ENCODE measurements at places on chromosomes 12 and 14. TPM values are rescaled to one million over a fixed set of nuclear protein-coding genes. Genes with fewer than 3 reads are reported as not detected.

DNA sequence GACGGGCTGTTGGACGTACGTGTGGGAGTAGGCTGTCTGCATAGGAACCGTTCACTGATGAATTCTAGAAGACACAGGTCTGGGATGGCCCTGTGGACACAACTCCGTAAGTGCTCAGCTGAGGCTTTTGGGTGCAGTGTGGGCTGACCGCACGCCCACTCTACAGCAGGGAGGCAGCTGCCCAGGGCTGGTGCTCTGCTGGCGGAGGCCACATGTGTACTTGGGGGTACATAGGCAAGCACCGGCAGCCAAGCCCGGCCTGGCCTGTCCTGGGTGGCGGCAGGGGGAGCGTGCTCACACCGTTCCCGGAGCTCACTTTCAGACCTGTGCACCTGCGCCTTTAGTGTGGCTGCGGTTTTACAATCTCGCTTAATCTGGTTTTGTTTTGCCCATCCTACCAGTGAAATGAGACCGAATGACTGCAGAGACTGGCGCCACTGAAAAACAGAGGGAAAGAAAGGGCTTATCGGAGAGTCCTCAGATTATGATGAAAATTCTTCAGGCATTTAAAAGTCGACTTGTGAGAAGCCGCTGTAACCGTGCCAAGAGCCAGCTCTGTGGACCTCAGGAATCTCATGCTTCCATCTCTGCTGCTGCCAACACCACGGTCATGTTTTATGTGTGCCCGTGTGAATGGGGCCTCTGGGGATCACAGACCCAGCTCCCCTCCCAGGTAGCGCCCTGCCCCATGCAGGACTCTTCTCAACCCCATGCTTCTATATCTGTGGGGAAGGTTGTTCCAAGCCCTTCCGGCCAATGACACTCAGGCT lies 45.8 kb downstream of the SSH1 start:
- H3K4me3 ChIP-seq = no peak overlapping the region
- H3K27me3 ChIP-seq = no peaks in the 10 kb centered on the region
- H3K36me3 ChIP-seq = no peaks in the 10 kb centered on the region
- H3K27ac ChIP-seq = no peak overlapping the region
- no peak for DNase-seq

Gene CNTN1
- 6.1 TPM for total RNA-seq

- no peaks in the 10 kb centered on the region for H3K4me1 ChIP-seq
- no peak overlapping the region for H3K4me3 ChIP-seq
- H3K27ac ChIP-seq = no peak overlapping the region
- no peaks in the 10 kb centered on the region for H3K36me3 ChIP-seq
- H3K27me3 ChIP-seq = no peaks in the 10 kb centered on the region
Measured at GRCh38 chr12:93884794-93885460, 207.8 kb downstream of the CRADD start.

GRCh38 chr14:24785698-24786097 lies 151.7 kb upstream of the GZMB start:
- H3K4me1 ChIP-seq = peaks cover 6% of the 10 kb centered on the region
- H3K27ac ChIP-seq = no peak overlapping the region
- no peak for DNase-seq
- no peak overlapping the region for H3K4me3 ChIP-seq
- H3K27me3 ChIP-seq = no peaks in the 10 kb centered on the region
- no peaks in the 10 kb centered on the region for H3K36me3 ChIP-seq

Gene ESRRB
- not detected for total RNA-seq

GRCh38 chr12:63321373-63321772 lies 170.4 kb upstream of the AVPR1A start:
- no peaks in the 10 kb centered on the region for H3K4me1 ChIP-seq
- no peak for DNase-seq
- H3K4me3 ChIP-seq = no peak overlapping the region
- no peaks in the 10 kb centered on the region for H3K36me3 ChIP-seq
- H3K27ac ChIP-seq = no peak overlapping the region

DNA sequence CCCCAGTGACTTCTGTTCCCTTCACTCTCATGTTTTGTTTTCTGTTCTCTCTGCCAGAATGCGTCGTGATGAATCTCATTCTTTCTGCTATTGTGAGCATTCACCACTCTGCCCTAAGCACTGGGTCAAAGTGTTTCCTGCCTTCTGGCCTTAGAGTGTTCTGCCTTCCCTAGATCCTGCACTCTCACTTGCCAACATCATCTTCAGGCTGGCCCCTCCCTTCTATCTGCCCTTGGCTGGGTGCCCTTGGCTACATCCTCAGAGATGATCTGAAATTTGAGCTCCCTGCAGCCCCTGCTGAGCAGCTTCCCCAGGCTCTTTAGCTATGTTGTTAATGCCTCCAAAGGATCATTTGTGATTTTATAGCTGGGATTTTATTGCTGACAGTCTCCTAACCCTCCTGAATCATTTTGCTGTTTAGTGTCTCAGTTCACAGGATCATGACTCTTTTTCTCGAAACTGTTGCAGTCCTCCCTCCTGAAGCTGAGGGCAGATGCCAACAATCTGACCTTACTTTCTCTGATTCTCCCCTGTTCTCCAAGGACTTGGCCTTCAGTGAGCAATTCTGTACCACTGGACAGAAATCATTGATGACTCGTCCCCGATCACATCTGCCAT lies 4.5 kb downstream of the DHRS2 start:
- no peak overlapping the region for H3K4me3 ChIP-seq
- no peaks in the 10 kb centered on the region for H3K27me3 ChIP-seq
- no peaks in the 10 kb centered on the region for H3K4me1 ChIP-seq
- peak; percentile 80 for DNase-seq

DNA sequence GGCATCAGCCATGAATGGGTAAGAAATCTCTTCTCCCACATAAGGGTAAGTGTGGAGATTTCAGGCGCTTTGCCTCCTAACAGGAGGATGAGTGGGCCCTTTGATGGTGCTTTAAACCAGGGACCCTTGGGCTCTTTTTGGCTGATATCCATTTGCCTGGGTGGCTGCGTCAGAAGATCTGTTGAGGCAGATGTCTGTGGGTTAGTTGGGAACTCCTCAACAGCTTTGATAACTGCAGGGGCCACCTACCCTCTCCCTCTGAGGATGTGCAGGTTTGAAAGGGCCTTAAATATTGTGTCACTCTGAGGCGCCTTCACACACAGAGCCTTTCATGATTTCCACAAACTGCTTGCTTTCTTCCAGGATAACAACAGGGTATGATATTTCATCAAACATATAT lies 210.7 kb downstream of the PPM1H start:
- H3K4me3 ChIP-seq = no peak overlapping the region
- H3K36me3 ChIP-seq = no peaks in the 10 kb centered on the region
- H3K27ac ChIP-seq = peak overlapping the region; percentile 53
- DNase-seq = no peak
- no peaks in the 10 kb centered on the region for H3K4me1 ChIP-seq
- no peaks in the 10 kb centered on the region for H3K27me3 ChIP-seq

- no peak overlapping the region for H3K4me3 ChIP-seq
- no peaks in the 10 kb centered on the region for H3K4me1 ChIP-seq
- no peaks in the 10 kb centered on the region for H3K27me3 ChIP-seq
- H3K27ac ChIP-seq = no peak overlapping the region
- no peaks in the 10 kb centered on the region for H3K36me3 ChIP-seq
- DNase-seq = no peak
Measured at GRCh38 chr12:24931666-24932405, 17.1 kb downstream of the BCAT1 start.

Gene RPL10L
- total RNA-seq = not detected

DNA sequence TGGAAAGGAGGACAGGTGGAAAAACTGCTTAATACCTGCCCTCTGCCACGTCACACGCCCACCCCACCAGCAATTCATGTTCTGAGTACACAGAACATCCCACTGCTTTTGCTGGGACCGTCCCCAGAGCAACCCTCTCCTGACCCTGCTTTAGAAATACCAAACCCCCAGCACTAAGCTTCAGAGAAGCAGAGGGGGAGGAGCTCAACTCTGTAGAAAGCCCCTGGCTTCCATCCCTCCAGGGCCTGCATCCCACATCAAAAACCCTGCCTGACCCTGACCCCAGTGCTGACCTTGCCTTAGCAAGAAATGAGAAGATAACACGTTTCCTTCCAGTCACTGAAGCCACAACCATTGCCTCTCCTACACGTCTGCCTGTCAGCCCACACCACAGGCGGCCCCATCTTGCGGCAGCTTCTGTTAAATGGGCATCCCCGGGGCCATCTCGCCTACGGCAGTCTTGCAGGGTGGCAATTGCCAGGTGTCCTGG lies 19.7 kb downstream of the VDR start:
- DNase-seq = no peak
- no peaks in the 10 kb centered on the region for H3K36me3 ChIP-seq
- no peaks in the 10 kb centered on the region for H3K4me1 ChIP-seq

Gene REP15
- 0.29 TPM for total RNA-seq

GRCh38 chr14:55031190-55031589 lies 4.2 kb downstream of the SOCS4 start:
- H3K36me3 ChIP-seq = no peaks in the 10 kb centered on the region
- H3K27me3 ChIP-seq = no peaks in the 10 kb centered on the region
- no peak overlapping the region for H3K27ac ChIP-seq

- H3K27ac ChIP-seq = no peak overlapping the region
- H3K27me3 ChIP-seq = no peaks in the 10 kb centered on the region
Measured at GRCh38 chr12:109927622-109928021, 27.5 kb downstream of the TCHP start.

GRCh38 chr14:31449971-31450610 lies 7.2 kb downstream of the DTD2 start:
- no peak overlapping the region for H3K27ac ChIP-seq
- no peak for DNase-seq
- no peaks in the 10 kb centered on the region for H3K36me3 ChIP-seq
- H3K4me1 ChIP-seq = no peaks in the 10 kb centered on the region
- no peak overlapping the region for H3K4me3 ChIP-seq
- no peaks in the 10 kb centered on the region for H3K27me3 ChIP-seq

GRCh38 chr14:72401632-72402376 lies 469.6 kb downstream of the RGS6 start:
- H3K27ac ChIP-seq = no peak overlapping the region
- no peaks in the 10 kb centered on the region for H3K36me3 ChIP-seq
- DNase-seq = no peak
- no peak overlapping the region for H3K4me3 ChIP-seq
- no peaks in the 10 kb centered on the region for H3K27me3 ChIP-seq
